ENCODE measurements at places on chromosomes 4 and X.

GRCh38 chr4:152462047-152462446, 73.8 kb downstream of the FBXW7 start:
- no peak for DNase-seq

GRCh38 chr4:7828011-7828720, 111.5 kb downstream of the AFAP1 start:
- DNase-seq, result peak; percentile 43

DNA sequence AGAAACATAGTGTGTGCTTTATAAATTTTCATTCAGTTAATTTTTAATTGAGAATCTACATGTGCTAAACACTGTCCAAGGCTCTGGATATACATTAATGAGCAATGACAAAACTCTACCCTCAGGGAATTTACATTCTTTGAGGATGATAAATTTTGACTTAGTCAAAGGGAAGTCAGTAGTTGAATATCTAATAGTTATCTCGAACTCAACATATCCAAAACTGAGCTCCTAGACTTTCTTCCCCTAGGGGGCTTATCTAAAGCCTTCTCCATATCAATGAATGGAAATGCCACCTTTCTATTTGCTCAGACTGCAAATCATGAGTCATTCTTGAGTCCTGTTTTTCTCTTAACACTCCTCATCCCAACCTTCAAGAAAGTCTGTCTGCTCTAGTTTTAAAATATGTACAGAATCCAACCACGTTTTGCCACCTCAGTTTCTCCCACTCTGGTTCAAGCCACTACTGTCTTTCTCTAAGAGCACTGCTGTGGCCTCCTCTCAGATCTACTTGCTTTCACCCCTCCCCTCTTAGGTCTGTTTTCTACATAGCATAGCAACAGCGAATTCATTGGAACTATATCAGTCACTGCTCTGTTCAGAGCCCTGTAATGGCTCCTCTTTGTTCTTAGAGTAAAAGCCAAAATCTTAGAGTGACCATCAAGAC, 9.5 kb downstream of the PARM1 start:
- DNase-seq, result no peak

- no peak for DNase-seq
These were observed 30.4 kb downstream of the FAT1 start for GRCh38 chr4:186693159-186693815.

- no peak for DNase-seq
These were observed 54.9 kb downstream of the CHRNA9 start for GRCh38 chr4:40389986-40390385.

DNA sequence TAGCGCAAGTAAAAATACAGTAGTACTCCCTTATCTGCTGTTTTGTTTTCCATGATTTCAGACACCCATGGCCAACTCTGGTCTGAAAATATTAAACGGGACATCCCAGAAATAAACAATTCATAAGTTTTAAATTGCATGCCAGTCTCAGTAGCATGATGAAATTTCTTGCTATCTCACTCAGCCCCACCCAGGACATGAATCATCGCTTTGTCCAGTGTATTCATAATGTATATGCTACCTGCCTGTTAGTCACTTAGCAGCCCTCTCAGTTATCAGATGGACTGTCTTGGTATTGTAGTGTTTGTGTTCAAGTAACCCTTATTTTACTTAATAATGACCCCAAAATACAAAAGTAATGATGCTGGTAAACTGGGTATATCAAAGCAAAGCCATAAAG, 158.2 kb upstream of the DDIT4L start:
- no peak for DNase-seq

- no peak for DNase-seq
These were observed 342.5 kb upstream of the NOCT start for GRCh38 chr4:138673053-138673452.

DNA sequence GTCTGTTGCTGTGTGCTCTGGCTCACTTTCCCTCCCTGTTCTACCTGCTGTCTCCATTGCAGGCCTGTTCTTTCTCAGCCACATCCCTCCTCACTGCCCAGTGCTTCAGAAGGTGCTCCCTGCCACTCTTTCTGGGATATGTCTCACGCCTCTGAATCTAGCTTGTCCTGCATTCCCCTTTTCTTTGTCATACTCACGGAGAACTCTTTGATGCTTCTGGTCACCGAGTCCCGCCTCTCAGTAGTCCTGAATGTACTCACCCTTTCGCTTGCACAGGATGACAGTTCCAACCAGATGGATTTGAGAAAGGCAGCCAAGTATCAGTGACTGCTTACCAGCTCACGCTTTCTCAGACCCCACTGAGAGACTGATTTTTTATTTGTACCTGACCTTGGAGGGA, 65.2 kb upstream of the TLR2 start:
- DNase-seq, result no peak

GRCh38 chr4:15006416-15007024, 4.2 kb downstream of the CPEB2 start:
- DNase-seq, result no peak

GRCh38 chr4:182454440-182455013, 211.3 kb downstream of the TENM3 start:
- no peak for DNase-seq

GRCh38 chrX:24081661-24082154, 27.0 kb downstream of the EIF2S3 start:
- DNase-seq, result peak; percentile 17

GRCh38 chr4:2255501-2256155, 6.3 kb downstream of the MXD4 start:
- no peak for DNase-seq

GRCh38 chrX:14508025-14508690, 21.2 kb upstream of the GLRA2 start:
- no peak for DNase-seq

DNA sequence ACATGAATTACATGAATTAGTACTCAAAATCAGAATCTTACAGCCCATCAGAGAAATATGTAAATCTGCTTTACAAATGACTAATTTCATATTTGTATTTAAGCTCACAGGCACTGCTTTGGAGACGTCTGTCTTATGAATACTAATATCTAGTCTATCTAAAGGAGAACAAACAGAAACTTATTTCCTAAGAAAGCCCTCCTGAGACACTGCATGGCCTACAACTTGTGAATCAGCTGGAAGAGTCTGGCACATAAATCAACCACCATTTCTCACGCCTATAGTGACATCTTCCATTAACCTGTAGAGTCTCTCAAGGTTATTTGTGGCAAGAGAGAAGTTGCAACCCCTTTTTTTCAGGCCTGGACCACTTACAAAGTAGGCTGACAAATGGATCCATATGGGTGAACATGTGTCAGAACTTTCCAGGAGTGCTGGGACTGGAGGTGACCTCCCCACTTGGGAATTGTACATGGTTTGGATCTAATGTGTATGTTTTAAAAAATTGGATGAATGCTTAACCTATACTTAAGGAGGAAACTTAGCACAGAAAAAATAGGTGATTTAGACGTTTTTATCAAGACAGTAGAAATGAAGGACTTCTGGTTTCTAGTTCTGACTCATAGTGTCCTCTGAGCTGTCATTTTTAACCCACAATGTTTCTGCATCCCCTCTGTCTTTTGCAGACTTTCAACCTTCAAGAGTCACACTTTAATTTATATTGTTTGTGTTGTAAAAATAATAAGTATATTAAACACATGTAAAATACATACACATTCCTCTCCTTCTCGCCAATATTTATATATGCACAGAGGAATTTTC, 83.2 kb upstream of the ARHGAP24 start:
- no peak for DNase-seq

DNA sequence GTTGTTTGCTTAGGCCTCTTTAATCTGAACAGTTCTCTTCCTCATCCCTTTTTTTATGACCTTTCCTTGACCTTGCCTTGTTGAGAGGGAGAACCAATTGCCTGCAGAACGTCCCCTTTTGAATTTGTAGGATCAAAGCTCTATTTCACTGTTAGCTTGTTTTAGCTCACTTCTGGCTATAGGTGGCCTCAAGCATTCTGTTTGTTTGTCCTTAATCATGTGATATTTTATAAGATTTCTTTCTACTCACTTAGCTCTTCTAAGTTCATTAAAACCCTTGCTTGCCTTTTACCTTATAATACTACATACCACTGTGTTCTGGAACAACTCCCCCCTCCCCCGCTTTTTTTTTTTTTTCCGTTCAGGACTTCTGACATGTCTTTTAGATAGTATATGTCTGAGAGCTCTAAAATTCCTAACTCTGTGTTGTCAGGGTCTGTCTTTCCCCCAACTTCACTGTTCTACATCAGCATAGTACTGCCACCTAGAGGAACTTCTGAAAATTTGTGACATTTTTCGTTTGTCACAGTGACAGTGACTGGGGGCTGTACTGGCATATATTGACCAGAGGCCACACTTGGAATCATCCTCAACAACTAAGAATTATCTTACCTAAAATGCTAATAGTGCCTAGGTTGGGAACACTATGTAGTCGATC, 128.5 kb downstream of the LARP7 start:
- no peak for DNase-seq

DNA sequence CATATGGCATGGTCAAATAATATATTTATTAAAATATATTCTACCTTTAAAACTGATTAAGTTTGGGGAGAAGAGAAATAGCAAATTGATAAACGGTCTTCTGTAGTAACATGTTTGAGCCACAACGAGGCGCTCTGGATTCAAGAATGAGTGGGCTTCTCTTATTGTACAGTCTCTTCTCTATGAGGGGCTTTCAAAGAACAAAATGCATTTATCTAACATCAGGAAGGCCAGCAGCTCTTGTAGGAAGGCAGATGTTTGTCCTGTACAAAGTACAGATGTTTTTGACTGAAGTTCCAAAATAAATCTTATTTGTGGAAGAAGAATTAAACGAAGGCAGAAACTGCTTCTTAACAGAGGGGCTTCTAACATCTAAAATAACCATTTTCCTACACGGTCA, 153.6 kb downstream of the RASL11B start:
- DNase-seq, result no peak

DNA sequence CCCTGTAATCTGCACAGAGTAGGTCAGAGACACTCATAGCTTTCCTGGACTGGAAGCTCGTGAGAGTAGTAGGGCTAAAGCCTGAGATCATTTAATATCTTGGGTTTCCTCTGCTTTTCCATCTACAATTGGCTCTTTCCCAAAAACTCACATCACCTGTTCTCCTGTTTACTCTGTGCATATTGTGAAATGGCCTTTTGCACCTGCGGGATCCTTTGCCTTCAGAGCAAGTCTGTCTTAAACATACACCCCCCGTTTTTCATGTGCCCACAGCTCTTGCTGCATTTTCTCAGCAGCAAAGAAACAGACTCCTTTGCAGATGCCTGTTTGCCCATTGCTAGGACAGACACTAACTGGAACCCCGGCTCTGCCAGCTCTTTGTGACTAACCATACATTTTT, 608.3 kb upstream of the PCDH10 start:
- DNase-seq, result no peak

- DNase-seq, result no peak
These were observed 176.0 kb downstream of the MAML3 start for GRCh38 chr4:139977838-139978609.

- no peak for DNase-seq
These were observed 29.2 kb downstream of the EFHC2 start for GRCh38 chrX:44314259-44314734.

DNA sequence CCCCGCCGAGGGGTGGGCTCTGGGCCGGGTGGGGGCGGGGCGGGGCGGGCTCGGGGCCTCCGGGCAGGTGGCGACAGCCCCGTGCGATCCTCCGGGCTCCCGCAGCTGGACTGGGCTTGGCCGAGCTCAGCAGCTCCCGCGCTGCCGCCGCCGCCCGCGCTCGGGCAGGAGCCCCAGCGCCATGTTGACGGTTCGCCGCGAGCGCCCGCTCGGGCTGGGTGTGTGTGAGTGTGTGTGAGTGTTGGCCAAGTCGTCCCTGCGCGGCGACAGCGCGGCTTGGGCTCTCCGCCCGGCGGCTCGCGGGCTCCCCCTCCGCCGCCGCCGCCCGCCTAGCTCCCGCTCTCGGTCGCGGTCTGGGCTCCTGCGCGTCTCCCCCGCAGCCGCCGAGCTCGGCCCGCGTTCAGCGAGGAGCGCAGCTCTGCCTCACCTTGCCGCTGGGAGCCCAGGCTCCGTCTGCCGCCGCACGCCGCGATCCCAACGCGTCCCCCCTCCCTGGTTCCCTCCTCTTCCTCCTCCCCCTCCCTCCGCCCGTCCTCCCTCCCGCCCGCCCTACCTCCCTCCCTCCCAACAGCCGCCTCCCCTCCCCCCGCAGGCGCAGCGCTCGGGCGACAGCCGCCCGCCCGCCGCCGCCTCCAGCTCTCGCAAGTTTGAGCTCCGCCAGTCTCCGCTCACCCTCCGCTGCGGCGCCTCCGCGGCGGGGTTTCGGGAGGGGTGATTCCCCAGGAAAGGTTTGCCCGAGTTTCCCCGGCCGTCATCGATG, at the start of gene BCOR:
TSS of gene BCOR (minus strand) at position 455 of the 760 bp plus-strand sequence. CDS start 20,029 bp downstream, outside the sequence.
- DNase-seq, result peak; percentile 60

DNA sequence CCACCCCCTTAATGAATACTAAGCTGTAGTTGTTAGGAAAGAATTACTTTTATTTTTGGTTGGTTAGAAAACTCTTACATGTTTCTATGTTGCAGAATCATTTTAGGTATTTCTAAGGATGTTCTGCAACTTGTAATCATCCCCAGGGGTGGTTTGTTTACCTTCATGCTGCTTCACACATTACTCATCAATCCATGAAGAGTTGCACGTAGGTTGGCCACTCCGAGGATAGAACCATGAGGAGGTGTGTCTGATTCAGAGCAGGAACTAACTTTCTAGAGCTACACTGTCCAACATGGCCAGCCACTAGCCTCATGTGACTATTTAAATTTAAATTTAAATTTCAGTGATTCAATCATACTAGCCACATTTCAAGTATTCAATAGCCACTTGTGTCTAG, 127.2 kb upstream of the FRMPD4 start:
- no peak for DNase-seq

DNA sequence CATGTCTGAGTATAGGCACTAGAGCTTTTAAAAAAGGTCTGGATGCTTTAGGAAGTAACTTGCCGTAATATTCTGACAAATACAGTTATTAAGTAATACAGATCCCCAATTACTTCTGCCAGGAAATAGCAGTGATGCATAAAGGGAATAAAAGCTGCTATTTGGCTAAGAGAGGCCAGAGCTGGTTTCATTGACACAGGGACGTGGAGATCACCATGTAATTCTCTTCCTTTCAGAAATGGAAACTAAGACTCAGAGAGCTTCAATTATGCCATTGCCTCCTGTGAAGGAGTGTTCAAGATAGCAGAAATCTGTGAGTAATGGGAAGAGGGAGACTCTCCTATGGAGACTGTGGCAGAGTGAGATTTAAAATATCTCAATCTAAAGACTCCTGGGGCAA, 238.1 kb downstream of the SLITRK2 start:
- no peak for DNase-seq
